Upper lobe of left lung (tissue), 6 donors: ENCODE measurements at places on chromosomes 4 and X. TPM values are rescaled to one million over a fixed set of nuclear protein-coding genes. Genes with fewer than 3 reads are reported as not detected.

- no peak for DNase-seq
Measured at GRCh38 chr4:47271291-47271690, 192.2 kb downstream of the COMMD8 start.

The SSX4B gene
- total RNA-seq: not detected

DNA sequence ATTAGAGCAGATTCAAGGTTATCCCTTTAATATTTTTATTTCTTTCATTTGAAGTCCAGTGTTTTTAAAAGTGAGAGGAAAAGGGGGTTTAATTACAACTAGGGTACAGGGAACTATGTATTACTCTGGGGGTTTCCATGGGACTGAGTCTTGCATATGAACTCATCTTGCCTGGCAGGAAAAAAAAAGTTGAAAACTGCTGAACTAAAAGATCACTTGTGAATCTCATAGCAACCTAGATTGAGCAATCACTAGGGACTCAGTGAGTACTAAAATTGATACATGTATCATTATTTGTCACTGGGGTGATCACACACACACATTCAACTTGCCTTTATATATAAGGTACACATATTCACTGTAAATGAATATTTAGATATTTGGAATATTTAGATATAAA, 180.7 kb upstream of the SFRP2 start:
- DNase-seq: no peak

DNA sequence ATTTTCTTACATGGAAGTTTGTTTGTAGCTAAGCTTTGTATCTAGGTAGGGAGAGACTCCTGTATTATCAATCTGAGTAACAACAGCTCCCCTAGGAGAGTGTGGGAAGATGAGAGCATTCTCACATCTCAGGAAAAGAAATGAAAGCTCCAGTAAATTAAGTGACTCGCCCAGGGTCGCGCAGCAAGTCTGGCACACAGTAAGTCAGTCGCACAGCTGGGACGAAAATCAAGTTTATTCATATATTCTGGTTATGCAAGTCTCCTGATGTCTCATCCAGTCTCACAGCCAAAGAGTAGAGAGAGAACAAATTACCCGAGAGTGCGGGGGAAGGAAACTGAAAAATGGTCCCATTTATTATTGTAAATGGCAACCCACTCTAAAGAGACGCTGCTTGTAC, 216.1 kb downstream of the STK32B start:
- no peak for DNase-seq

GRCh38 chrX:123487669-123488068, 245.2 kb downstream of the THOC2 start:
- DNase-seq: no peak

DNA sequence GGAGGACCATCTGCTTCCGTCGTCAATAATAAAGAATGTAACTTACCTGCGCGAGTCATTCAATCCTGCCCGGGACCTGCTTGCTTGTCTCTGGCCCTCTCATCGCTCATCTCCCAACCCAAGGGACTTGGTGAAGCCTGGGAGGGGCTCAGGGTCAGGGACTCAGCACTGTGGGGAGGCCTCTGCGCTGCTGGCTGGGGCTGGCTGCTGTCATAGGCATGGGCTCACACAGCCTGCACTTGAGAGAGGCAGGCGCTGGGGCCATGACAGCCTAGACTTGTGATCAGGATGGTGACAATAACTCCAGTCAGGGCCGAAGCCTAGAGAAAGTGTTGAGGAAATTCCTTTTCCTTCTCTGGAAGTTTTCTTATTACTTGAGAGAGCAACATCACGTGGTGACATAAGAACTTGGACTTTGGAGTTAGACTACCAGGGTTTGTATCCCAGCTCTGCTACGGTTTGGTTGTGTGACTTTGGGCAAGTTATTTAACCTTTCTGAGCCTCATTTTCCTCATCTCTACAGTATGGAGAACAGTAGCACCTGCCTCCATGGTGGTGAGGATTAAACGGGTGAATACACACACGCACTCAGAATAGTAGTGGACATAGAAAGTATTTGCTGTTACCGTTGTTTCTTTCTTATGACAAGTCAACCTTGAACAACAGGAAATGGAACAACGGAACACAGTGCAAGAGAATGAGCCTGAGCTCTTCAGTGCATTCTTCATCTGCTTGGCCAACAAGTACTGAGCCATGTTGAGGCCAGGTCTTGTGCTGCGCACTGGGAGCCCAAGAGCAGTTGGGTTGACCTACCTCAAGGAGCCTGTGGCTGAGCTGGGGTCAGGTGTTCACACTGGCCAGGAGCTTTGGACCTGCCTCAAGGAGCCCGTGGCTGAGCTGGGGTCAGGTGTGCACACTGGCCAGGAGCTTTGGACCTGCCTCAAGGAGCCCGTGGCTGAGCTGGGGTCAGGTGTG, 60.5 kb downstream of the TBC1D14 start:
- DNase-seq: no peak

The ERCC6L gene
- total RNA-seq: not detected

- no peak for DNase-seq
Measured at GRCh38 chr4:27005905-27006590, 145.4 kb downstream of the STIM2 start.

The CFAP47 gene
- 6.1 TPM for total RNA-seq

GRCh38 chr4:170169699-170170098, 79.9 kb upstream of the AADAT start:
- no peak for DNase-seq

DNA sequence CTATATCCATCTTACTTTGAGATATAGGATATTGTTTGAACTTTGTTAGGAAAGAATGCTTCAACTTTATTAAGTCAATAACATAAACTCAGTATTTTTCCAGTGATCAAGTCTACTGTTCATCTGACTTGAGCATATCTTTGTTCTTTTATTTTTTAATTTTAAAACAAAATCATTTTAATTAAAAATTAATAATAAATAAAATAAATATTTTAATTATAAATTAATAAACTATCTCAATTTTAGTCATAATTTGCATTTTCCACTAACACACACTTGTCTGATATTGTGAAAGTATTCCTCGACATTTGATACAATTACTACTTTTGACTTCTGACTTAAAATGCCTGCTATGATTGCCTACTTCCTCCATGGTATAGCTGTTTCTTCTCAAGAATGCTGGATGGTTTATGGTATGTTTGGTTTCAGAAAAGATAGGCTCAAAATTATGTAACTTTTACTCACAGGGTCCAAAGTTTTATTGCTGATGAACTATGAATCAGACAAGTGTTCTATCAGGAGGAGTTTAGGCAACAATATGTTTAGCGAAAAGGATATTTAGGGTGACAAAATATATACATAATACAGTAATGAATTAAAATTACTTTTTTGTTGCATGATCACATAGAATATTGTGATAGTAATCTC, 1132.3 kb upstream of the PCDH10 start:
- no peak for DNase-seq

DNA sequence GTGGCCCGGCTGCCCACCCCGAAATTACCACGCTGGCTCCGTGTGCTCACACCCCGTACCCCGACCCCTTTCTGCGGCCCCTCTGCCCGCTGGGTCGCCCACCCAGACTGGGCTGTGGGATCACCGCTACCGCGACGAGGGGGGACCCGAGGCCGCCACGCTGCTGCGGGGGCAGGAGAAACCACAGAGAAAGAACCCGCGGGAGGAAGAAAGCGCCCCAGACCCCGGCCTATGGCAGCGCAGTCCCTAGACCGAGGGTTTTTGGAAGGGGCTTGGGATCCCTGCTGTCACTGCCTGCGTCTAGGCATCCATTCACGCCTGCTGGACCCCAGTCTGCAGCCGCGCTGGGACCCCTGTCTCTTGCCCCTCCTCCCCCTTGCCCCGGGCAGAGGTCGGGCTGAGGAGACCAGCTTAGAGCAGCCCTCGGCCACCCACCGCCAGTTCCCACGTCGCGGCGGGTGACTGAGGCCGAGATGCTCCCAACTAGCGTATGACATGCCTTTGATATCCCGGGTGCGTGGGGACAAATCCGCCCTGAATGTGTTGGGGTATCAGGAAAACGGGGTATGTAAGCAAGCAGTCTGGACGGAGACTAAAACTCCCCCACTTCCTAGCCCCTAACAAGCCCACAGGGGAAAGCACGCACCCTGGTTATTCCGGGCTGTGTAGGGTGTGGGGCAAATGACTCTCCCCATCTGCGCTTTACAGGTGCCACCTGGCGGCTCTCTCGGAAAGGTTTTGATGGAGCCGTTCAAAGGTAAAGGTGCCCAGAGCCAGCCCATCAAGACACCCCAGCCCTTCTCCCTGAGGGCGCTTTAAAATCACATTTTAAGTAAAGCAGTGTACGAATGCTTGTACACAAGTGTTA, 862 bp upstream of the INPP4B start:
- DNase-seq: no peak

DNA sequence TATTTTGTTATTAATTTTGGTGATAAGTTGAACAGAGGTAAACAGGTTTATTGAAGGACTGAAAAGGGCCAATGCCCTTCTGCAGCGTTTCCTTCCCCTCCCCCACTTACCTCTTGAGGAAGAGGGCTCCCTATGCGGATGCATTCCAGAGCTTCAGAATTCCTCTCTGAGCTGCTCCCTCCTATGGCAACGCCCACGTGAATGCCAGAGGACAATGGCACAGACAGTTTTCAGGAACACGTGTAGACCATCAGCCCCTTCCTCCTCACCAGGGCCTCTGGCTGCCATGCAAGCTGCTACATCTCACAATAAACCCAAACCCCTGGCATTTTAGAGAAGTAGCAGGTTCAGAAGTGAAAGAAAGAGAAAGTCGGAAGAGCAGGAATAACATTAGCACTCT, 127.9 kb downstream of the CHRDL1 start:
- DNase-seq: no peak

DNA sequence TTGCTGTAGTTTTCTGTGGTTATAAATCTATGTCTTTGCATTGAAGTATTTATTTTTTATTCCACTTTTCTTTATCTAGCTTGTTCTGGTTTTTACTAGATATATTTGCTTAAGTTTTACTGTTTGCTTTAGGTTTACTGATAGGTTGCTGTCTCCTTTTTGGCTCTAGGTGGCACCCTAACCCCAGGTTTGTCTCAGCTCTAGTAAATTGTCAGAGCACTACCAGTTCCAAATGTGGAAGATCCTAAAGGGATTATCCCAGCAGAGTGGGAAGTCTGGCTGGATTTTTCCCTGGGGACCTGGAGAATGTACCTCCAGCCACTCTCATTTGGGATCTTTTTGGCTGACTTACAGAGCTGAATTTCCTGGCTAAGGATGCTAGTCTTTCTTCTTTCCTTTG, 106.1 kb downstream of the PBDC1 start:
- no peak for DNase-seq

- no peak for DNase-seq
Measured at GRCh38 chr4:151991001-151991883, 230.4 kb upstream of the GATB start.

GRCh38 chrX:10160211-10160610, 3.4 kb downstream of the CLCN4 start:
- no peak for DNase-seq

The PNMA5 gene
- not detected for total RNA-seq

GRCh38 chrX:20672476-20672875, 405.8 kb upstream of the RPS6KA3 start:
- DNase-seq: no peak

- no peak for DNase-seq
Measured at GRCh38 chrX:143854006-143854405, 29.9 kb upstream of the UBE2NL start.

DNA sequence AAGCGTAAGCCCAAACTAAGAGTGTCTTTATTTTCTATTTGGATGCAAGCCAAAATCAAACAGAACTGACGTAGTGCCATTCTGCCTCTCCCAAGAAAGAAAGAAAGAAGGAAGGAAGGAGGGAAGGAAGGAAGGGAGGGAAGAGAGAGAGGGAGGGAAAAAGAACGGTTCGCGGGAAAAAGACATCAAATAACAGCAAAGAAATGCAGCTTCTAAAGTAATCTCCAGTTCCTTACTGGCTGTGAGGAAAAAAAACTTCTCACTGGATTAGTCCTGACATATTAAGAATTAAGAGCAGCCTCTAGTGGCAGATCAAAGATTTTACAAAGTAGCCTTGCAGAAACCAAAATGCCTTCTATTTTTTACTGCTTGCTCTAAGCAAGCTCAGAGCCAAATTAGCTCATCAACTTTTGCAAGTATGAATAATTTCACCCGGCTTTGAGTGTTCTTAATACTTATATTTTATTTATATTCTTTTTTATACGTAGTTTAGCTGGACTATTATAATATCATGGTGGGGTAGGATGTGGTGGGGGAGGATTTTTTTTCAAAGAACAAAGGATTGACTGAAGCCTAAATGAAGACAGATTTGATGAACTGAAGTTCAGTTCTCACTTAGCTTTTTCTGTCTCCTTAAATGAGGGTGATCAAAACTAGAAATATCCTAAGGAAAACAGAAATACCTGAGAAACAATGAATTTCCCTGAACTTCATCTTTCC, 36.6 kb downstream of the PITX2 start:
- DNase-seq: no peak

DNA sequence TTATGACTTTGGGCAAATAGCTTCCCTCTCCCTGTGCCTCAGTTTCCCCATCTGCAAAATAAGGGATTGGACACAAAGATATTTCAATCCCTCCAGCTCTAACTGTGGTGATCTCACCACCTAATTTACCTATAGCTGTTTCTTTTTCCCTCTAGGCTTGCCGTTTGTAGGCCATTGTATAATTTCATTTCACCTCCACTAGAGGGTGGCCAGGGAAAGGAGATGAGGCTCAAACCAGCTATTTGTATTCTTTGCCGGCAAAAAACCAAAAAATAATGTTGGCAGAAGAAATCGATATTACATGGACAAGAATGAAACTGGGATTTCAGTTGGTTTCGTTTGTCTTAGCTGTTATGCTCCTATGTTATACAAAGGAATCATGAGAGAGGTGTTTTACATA, 36.1 kb upstream of the DOCK11 start:
- DNase-seq: no peak

DNA sequence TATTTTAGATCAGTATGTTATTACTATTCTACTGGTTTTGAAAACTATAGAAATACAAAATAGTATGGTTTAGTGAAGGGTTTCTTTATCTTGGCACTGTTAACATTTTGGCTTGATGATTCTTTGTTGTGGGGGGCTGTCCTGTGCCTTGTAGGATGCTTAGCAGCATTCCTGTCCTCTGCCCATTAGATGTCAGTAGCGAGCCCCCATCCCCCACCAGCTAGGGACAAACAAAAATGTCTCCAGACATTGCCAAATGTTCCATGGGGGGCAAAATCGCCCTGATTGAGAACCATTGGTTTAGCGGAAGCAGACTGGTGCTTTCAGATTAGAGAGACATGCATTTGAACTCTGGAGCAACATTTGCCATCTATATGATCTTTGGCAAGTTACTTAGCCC, 23.3 kb downstream of the SPARCL1 start:
- no peak for DNase-seq

DNA sequence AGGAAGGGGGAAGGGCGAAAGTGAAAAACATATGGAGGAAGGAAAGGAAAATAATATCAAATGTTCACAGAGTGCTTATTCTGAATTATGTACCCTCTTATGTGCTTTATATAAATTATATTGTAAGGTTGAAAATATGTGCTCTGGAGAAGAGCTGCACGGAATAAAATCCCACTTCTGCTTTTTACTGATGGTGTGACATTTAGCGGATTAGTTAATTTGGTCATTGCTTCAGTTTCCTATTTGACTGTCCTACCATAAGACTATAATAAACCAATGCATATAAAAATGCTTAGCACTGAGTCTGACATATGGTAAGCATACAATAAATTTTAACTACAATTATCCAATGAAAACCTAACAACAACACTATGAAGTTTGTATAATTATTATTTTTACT, 86.2 kb downstream of the NPFFR2 start:
- no peak for DNase-seq

GRCh38 chr4:121771869-121772268, 6.9 kb upstream of the SMIM43 start:
- DNase-seq: no peak

GRCh38 chr4:116020141-116020722, 906.8 kb upstream of the NDST4 start:
- no peak for DNase-seq
